Stimulated activated CD4-positive, alpha-beta T cell treated with anti-CD3 and anti-CD28 coated beads, Interleukin-15, amount 100 ng/mL, for 1 hour (primary cell): ENCODE measurements at places on chromosomes 1 and 21.
A peak's percentile ranks its signal among the peaks of the same experiment; 100 is the strongest.

DNA sequence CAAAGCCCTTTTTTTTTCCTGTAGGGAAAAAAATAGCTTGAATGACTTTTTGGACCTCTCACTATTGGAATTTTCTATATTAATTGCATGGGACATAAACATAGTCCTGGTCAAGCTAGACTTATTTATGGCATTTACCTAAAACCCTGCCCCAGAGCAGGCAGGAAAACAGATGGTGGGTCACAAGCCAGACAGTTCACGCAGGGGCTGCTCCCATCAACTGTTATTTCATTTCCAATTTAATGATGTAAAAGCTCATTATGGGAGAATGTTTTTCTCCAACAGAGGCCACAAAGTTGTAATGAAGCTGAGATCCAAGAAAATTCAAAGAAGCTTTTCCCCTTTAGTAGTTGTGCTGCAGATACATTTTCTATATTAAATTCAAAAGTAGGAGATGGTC lies 99.2 kb downstream of the SGIP1 start:
- DNase-seq = no peak

GRCh38 chr1:77632216-77632615 lies 50.2 kb downstream of the ZZZ3 start:
- no peak for DNase-seq

DNA sequence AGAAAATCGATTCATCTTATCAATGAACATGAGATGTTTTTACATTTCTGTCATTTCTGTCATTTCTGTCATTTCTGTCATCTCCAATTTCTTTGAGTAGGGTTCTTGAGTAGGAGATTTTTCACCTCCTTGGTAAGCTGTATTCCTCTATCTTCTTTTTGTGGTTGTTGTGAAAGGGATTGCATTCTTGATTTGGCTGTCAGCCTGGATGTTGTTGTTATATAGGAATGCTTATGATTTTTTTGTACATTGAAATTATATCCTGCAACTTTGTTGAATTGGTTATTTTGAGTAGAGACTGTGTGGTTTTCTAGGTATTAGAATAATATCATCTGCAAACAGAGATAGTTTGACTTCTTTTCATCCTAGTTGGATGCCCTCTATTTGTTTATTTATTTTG lies 1233.7 kb downstream of the PLA2G4A start:
- DNase-seq = no peak

DNA sequence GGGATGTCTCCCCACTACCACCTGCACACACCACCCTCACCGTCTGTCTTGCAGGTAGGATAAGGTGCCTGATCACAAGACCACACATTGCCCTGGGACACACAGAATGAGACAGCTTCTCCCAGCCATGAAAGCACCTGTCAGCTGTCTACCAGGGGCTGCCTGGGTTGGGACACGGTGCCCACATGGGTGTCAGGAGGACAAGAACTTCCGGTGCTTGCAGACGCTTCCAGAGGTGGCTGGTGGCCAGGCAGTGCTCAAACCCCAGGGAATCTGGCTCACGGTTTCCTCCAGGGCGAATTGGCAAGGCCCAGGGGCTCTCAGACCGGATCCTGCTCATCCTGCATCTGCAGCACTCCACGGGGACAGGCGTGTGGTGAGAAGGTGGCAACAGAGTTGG lies 182.6 kb upstream of the ARHGEF16 start:
- DNase-seq = no peak

DNA sequence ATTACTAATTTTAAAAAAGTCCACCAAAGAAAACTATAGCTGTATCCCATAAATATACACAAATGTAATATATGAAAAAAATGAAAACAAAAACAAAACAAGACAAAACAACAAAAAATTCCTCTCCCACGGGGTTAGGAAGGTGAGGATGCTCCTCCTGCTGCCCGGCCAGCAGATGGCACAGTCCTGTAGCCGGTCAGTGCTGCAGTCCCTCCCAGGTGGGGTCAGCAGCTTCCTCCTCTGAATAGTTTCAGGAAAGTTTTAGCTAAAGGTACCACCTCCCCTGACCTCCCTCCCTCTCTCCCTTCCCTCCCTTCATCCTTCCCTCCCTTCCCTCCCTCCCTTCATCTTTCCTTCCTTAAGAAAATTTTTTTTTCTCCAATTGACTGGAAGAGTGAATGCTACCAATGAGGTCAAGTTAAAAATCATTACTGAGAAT lies 67.8 kb upstream of the BCL10 start:
- DNase-seq = no peak

- no peak for DNase-seq
Observed at GRCh38 chr1:8866792-8867415, 11.6 kb downstream of the ENO1 start.

DNA sequence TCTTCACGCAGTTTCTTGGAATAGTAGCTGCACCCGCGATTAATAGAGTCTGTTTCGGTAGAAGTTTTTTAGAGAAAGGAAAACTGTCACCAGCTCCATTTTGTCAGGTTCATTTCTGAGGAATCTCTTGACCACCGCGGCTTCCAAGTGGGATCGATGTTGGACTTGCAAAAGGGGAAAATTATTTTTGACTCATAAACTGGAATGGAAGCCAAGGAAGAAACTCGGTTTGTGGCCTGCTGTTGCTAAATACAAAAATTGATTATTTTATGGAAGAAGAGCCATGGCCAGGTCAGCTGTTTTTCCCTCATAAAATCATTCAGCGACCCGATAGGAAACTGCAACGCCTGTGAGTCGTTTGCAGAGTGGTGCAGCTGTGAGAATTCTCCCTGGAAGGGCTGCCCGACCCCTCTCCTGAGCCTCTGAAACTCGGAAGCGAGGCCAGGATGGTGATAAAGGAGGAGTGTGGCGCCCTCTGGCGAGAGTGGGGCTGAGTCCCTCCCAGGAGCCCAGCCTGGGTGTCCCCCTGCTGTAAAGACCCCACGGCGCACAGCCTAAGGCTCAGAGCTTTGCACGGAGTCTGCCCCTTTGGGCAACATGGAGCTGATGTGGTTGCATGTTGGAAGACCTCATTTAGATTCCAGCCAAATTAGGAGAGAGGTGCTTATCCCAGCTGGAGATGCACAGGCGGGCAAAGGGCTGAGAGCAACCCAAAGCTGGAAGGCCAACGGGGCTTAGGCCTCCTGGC lies 83.6 kb upstream of the SLC25A33 start:
- DNase-seq = peak; percentile 55

- DNase-seq = no peak
Observed at GRCh38 chr1:160925652-160926244, 28.9 kb downstream of the ITLN2 start.

- DNase-seq = no peak
Observed at GRCh38 chr21:29320031-29320430, 21.3 kb downstream of the BACH1 start.

DNA sequence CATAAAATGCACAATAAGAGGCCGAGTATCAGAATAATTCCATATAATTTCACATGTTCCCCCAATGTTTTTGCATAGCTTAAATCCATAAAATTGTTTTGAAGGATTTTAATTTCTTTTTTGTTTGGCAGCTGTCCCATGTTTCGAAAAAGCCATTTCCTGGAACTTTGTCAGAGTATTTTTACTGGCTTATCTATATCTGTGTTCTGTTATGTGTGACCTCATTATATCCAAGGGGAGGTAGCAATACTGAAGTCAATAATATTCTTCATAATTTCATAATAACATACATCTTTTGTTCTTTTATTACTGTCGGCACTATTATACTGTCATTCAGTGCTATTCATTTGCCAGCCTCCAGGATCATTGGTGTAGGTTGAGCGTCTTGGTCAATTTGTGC lies 9.4 kb upstream of the BACH1 start:
- no peak for DNase-seq

GRCh38 chr1:98387701-98388100 lies 273.8 kb upstream of the SNX7 start:
- DNase-seq = no peak

DNA sequence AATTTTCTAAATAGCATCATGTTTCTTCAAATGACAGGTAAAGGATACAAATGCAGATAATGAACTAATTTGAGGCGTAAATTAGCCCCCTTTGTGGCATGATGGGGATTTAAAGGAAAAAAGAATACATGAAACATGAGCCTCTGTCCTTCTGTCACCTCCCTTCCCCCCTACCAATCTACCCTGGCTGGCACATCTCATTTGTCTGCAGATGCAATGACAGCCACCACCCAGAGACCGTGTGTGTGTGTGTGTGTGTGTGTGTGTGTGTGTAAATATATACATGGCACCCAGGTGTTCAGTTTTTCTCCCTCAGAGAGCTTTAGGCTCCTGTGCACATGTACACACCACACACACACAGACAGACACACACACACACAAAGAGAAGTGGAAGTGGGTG lies 451.1 kb downstream of the RWDD3 start:
- no peak for DNase-seq

GRCh38 chr1:239819096-239819495 lies 272.6 kb upstream of the FMN2 start:
- no peak for DNase-seq

DNA sequence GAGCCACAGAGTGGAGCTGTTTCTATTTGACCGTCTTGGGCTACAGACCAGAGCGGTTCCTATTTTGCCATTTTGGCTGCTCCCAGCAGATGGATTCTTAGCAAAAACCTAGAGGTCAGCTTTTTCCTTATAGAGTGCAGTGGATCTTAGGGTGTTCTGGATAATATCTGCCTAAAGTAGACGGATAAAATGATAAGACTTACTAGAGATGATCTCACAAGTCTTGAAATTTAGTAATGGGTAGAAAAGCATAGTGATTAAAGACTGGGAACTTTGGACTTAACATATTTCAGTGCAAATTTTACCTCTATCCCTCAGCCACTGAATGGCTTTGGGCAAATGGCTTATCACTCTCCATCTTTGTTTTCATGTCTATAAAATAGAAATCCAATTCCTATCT lies 439.8 kb downstream of the ADGRL2 start:
- DNase-seq = no peak
